T-helper 17 cell (primary cell): ENCODE measurements at places on chromosomes 2 and 18.

GRCh38 chr18:44093253-44093652 lies 587.4 kb upstream of the SETBP1 start:
- DNase-seq: no peak

DNA sequence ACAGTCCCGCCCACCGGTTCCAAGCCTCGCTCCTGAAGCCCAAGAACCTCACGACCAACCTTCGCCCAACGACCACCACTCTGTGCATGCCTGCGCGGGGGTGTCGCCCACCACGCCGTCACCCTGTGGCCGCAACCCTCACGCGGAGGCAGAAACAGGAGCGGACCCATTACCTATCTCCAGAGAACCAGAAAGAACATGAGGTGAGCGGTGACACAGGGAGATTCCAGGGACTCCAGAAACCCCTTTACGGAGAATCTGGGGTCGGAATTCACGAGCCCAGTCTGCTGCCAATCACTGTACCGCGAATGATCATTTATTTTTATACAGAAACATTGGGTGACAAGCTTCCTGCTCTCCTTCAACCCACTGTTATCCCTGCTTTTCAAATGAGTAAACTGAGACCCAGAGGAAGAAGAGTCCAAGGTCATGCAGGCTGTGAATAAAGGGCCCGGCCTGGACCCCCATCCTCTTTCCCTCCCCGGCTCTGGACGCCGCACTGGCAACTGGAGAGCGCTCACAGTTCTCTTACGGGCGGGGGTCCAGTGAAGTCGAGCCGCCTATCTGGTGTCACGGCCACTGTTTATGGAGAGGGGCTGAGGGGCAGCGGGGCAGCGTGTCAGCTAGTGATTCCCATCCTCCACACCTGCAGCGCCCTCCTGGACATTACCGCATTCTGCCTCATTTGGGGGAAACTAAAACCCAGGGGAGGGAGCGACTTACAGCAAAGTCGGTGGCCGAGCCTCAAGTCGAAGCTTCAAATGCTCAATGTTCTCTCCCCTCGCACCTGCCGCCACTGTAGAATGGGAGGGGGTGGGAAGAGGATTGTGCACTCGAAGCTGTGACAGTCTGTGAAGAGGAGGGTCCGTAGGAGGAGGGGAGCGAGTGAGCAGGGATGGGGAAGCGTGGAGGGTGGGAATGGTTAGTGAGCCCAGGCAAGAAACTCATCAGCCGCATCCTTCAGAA lies 723 bp upstream of the SLC30A3 start:
- DNase-seq: no peak

GRCh38 chr2:43360137-43360536 lies 133.7 kb upstream of the ZFP36L2 start:
- DNase-seq: no peak

GRCh38 chr2:238231251-238231793 lies 8.5 kb downstream of the HES6 start:
- DNase-seq: peak; percentile 72

- DNase-seq: no peak
Observed at GRCh38 chr2:30446602-30447148, 371 bp upstream of the LCLAT1 start.

DNA sequence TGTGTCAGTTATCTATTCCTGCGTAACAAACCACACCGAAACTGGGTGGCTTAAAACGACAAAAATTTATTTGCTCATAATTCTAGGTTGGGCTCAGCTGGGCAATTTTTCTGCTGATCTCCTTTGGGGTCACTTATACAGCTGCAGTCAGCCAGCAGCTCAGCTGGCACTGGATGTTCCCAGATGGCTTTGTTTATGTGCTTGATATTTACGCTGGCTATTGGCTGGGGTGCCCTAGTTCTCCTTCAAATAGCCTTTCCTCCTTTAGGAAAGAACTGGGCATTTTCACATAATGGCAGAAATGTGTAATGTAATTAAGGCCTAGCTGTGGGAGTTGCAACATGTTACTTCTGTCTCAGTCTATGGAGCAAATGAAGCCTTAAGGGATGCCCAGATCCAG lies 142.2 kb downstream of the B3GNT2 start:
- no peak for DNase-seq

GRCh38 chr2:201406077-201406662 lies 45.1 kb downstream of the TRAK2 start:
- no peak for DNase-seq

- no peak for DNase-seq
Observed at GRCh38 chr18:37570336-37570930, 4.8 kb upstream of the CELF4 start.

DNA sequence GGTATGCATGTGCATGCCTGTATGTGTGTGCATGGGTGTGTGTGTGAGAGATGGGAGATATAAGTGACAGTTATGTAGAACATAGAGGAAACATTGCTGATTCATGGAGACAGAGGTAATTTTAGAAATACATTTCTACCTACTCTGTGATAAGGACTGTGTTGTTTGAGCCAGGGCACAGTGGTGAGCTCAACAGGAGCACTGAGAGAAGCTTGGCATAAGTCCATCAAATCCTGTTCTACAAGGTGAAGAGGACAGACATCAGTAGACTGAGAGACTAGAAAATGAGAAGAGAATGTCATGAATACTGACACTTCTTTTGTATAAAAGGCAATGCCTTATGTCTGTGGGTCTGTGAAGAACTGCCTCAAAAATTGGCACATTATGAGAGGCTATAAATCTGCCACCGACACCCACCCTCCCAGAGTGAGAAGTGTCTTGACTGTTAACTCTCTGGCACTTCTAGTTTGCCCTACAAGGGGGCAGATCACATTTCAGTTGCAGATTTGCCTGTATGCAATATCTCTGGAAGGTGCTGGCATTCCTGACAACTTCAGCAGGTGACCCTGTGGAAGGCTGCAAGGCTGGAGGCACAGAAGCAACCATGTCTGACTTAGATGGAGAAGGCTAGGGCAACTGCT lies 962.3 kb upstream of the NRXN1 start:
- DNase-seq: no peak

DNA sequence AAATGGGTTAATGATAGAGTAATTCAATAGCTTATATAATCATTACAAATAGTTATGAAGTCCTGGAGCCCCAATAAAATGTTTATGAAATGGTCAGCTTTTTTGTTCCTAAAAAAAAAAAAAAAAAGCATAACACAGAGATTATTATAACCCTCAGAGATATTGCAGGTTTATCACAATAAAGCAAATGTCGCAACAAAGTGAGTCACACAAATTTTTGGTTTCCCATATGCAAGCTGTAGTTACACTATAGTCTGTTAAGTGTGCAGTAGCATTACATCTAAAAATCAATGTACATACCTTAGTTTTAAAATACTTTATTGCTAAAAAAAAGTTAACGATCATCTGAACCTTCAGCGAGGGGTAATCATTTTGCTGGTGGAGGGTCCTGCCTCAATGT lies 20.0 kb downstream of the WDFY1 start:
- no peak for DNase-seq

DNA sequence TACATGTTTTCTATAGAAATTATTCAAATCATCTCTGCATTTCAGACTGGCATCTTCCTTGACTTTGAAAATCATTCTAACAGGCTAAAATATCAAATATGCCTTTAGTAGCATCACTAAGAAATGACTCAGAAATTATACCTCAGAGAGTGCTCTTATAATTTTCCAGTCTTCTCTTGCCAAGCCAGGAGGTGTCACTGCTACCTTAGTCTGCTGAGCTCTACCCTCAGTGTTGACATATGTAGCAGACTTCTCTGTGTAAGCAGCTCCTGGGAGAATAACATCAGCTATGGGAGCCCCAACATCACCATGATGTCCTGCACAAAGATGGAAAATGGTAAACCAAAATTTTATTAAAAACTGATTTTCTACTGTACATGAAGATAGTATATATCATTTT lies 31.6 kb downstream of the NDUFS1 start:
- no peak for DNase-seq

- no peak for DNase-seq
Observed at GRCh38 chr2:132437852-132438669, 21.5 kb downstream of the GPR39 start.

DNA sequence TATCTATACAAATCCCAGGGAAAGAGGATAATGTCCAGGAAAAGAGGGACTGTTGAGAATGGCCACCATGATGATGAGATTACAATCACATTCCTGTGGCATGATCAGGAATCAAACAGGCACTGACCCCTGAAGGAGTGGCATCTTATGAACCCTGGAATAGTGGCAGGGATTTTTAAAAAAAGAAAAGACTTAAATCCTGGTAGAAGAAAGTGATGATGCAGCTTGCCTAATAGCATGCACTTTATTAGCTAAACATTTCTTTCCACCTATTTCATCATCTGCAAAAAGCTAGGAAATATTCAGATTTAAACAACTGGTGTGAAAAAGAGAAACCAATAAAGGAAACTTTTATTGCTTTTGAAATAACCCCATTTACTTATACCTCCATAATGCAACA lies 87.2 kb upstream of the FSHR start:
- no peak for DNase-seq

DNA sequence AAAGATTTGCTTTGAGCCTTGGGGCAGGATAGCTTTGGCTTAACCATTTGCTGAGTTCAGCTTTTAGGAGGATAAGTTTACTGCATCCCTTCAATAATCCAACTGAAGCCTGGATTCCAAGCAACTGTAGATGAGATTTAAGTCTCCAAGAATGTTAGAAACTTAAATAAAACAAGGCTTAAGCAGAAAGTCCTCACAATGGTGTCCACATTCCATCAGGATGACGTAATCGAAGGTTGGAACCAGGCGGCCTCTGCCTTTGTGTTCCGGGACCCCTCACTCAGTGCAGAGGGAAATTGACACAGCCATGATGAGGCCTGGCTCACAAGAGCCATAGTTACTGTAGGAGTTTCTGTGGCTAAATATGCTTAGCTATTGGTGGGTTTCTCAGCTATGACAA lies 260.4 kb downstream of the LPIN1 start:
- DNase-seq: no peak

DNA sequence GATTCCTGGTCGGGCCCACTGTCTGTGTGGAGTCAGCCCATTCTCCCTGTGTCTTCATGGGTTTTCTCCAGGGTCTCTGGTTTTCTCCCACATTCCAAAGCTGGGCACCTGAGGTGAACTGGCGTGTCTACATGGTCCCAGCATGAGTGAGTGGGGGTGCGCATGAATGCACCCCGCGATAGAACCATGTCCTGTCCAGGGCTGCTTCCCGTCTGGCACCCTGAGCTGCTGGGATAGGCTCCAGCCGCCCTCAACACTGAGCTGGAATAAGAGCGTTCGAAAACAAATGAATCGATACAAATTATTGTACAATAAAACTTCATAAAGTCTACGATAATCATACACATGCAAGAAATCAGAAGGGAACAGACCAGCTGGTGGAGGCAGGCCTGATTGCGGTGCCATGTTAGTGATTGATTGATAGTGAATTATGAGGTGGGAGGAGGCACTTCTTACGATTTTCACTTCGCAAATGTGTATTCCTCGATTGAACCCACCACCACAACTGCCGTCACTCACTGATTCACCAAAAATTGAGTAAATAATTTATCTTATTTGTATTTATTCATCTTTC lies 186.6 kb downstream of the MGAT5 start:
- DNase-seq: no peak

- DNase-seq: no peak
Observed at GRCh38 chr18:57889841-57890240, 86.7 kb upstream of the ATP8B1 start.

- DNase-seq: no peak
Observed at GRCh38 chr2:24163186-24163585, 11.7 kb upstream of the FAM228A start.

- no peak for DNase-seq
Observed at GRCh38 chr18:42086288-42086687, 131.3 kb downstream of the PIK3C3 start.

- DNase-seq: no peak
Observed at GRCh38 chr2:161400076-161400475, 16.0 kb upstream of the TBR1 start.

- no peak for DNase-seq
Observed at GRCh38 chr2:131004446-131005209, 88.6 kb downstream of the FAM168B start.
